Smooth muscle cell of the pulmonary artery (primary cell): ENCODE measurements at places on chromosomes 16 and 17. TPM values are rescaled to one million over a fixed set of nuclear protein-coding genes. Genes with fewer than 3 reads are reported as not detected.

OR1E2 gene
- total RNA-seq: 0.07 TPM in 1 of 2 replicates, not detected in the other

HOXB1 gene
- not detected in 2 replicates for total RNA-seq

ACSM5 gene
- 0.13 TPM in 1 of 2 replicates, not detected in the other for total RNA-seq

TGFB1I1 gene
- total RNA-seq: 41.6 and 75.6 TPM in 2 replicates

SEZ6 gene
- total RNA-seq: not detected in 2 replicates

PROCA1 gene
- 0.85 and 1.6 TPM in 2 replicates for total RNA-seq

HCRT gene
- not detected in 2 replicates for total RNA-seq
